Tongue (tissue), 3 donors: ENCODE measurements at places on chromosomes 4 and X. TPM values are rescaled to one million over a fixed set of nuclear protein-coding genes. Genes with fewer than 3 reads are reported as not detected.

The CCNQ gene
- total RNA-seq, result 11.1 TPM

DNA sequence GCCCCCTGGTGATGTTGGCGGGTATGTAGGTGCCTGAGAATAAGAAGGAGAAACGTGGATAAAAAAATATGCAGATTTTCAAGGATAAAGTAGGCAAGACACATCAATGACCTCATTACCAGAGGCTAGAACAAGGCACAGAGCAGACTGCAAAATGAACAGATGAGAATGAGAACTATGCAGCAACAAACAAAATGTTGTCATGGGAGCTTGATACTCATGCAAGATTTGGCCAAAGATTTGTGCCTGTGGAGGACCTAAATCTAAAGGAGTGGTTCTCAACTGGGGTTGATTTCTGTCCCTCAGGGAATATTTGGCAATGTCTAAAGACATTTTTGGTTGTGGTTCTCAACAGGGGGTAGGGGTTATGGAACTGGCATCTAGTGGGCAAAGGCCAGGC is 177.3 kb downstream of the FRMPD4 start:
- no peak for DNase-seq

GRCh38 chr4:48340276-48340964 is 909 bp upstream of the SLAIN2 start:
- peak; percentile 69 for DNase-seq

DNA sequence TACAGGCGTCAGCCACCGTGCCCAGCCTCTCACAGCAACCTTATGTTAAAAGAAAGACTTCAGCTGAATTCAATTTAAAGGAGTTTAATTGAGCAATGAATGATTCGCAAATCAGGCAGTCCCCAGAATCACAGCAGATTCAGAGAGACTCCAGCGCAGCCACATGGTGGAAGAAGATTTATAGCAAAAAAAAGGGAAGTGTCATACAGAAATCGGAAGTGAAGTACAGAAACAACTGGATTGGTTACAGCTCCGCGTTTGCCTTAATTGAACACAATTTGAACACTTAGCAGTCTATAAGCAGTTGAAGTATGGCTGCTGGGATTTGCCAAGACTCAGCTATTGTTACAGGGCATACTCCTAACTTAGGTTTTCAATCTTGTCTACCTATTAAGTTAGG is 19.8 kb downstream of the CENPVL3 start:
- no peak for DNase-seq

GRCh38 chrX:94097868-94098267 is 423.9 kb downstream of the FAM133A start:
- no peak for DNase-seq

GRCh38 chr4:152510349-152511147 is 25.3 kb downstream of the FBXW7 start:
- DNase-seq, result no peak

The HS3ST1 gene
- total RNA-seq, result 0.51 TPM

DNA sequence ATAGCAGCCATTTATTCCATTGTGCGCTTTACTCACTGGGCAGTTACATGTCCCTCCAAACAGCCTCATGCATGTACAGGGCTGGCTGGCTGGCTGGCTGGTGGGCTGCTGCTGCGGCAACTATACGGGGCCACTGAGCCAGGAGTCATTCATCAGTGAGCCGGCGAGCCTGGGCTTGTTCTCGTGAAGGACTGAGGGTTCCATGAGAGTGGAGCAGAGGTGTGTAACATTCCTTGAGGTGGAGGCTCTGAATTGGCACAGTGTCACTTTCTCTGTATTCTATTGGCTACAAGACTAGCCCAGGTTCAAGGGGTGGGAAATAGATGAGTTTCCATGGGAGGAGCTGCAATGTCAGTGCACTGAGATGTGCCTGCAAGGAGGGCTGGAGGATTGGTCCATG is 89.1 kb downstream of the ARHGAP10 start:
- DNase-seq, result no peak

DNA sequence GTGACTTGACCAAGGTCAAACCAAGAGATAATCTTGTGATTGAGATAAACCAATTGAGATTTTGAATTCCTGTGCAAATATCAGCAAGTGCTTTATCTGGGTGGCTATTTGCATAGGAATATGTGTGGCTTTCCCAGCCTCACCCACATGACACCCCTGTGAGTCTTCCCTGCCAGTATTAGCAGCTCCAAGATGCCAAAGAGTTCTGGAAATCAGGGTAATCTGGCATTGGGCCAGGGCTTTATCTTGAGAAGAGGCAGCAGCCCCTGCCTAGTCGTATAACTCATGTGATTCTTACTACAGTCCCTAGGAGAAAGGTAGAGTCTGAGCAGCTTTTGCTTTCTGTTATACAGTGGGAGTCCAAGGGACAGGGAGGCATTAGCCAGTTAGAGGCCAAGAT is 87.7 kb downstream of the RLIM start:
- DNase-seq, result no peak

GRCh38 chr4:183403961-183404360 is 40.5 kb upstream of the CDKN2AIP start:
- peak; percentile 73 for DNase-seq

The PPARGC1A gene
- 112 TPM for total RNA-seq

DNA sequence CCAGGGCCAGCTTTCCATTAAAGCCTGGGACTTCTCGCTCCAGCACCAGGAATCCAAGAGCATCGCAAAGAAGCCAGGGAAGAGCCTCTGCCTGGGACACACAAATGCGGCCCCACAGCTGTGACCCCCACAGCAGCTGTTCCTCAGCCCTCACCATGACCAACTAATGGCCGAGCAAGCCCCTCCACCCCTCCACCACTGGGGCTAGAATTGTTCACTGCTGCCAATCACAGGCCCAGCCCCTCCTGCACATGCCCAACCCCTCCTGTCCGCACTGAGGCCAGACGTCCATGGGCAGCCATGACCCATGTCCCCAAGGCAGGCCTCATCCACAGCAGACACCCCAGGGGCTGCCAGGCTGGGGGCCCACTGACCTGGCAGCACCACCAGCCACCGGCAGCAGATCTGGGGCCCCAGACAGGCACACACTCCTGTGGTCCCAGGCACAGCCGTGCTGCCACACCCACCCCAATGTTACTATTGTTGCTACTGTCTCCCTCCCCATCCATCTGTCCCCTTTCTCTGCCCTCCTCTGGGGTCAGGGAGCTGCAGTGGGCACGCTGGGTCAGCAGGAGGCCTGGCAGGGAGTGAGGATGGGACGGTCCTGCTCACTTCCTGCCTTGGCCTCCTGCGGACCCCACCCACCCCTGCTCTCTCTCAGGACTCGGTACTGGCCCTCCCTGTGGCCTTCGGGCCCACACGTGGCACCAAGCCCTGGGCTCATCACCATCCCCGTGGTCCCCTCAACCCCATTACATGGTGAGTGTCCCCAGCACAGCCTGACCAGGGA is 56.0 kb downstream of the ZFYVE28 start:
- DNase-seq, result peak; percentile 77

DNA sequence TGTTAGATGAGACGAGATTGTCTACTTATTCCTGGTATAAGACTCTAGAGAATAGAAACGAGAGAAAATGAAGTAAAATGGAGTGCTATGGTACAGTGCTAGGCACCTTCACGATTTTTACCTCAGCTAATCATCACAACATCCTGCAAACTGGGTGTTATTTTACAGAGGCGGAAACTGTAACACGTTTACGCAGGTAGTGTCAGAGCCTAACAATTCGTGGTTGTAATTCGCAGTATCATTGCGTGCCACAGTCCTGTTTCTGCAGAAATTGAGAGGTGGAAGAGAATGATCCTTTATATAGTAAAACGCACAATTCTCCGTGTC is 383 bp upstream of the TBC1D19 start:
- DNase-seq, result no peak

The IL15 gene
- total RNA-seq, result 9.1 TPM

GRCh38 chrX:110584083-110584482 is 211.5 kb downstream of the CHRDL1 start:
- DNase-seq, result no peak

DNA sequence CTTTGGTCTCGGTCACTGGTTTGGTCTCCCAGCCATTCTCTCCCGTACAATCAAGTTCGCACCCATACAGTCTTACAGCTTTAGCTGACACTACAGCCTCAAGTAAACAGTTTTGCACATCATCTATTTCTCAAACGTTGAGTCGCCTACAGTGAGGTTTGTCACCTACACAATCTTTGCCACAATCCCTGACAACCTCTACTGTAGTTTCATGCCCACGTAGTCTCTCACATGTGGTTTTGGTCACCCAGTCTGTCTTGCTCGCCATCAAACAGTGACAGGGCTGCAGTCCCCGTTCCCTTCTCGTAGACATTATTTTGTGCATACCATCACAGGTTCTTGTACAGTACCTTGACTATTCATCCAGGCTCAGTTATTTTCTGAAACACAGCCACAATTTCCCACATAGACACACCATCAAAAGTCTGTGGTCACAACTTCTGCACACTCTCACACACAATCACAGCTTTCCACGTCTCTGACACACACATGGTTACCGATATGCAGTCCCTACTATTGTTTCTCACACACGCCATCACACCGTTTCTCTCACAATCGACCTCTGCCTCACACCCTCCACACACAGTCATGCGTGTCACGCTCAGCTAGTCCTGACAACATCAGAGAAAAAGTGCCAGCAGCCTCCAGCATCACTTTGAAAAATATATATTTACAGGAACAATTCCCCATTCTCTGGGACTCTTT is 5.3 kb upstream of the CFP start:
- no peak for DNase-seq

- DNase-seq, result peak; percentile 0
Observed at GRCh38 chrX:105109936-105110335, 110.6 kb downstream of the TEX13A start.

- DNase-seq, result peak; percentile 85
Observed at GRCh38 chr4:8182858-8183725, 16.0 kb upstream of the SH3TC1 start.

GRCh38 chr4:113503691-113504090 is 257.8 kb downstream of the CAMK2D start:
- no peak for DNase-seq

The C4orf50 gene
- 0.10 TPM for total RNA-seq

DNA sequence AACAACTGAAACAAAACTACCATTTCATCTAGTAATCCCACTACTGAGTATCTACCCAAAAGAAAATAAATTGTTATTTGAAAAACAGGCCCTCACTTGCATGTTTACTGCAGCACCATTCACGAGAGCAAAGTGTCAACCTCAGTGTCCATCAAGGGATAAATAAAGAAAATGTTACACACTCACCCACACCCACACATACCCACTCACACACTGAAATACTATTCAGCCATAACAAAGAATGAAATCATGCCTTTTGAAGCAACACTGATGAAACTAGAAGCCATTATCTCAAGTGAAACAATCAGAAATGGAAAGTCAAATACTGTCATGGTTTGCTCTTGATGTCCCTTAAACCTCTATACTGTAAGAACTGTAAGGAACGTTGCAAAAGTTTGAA is 44.8 kb upstream of the CLNK start:
- no peak for DNase-seq

DNA sequence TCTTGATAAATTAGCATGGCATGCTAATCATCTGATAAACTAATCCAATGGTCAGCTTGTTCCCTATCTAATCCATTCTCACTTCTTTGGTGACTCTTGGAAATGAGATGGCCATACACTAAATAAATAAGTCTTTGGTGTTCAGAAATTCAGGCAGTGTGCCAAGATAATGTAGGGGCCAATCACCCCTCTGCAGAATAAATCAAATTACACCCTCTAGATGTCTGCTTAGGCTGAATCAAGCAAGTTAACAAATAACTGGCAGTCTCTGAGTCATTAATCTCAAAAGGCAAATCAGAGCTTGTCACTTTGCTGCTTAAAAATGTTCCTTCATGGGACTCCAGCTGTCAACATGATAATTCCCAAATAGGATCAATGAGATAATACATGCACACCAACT is 97.4 kb downstream of the NLGN4X start:
- no peak for DNase-seq

The TEX13B gene
- total RNA-seq, result not detected

DNA sequence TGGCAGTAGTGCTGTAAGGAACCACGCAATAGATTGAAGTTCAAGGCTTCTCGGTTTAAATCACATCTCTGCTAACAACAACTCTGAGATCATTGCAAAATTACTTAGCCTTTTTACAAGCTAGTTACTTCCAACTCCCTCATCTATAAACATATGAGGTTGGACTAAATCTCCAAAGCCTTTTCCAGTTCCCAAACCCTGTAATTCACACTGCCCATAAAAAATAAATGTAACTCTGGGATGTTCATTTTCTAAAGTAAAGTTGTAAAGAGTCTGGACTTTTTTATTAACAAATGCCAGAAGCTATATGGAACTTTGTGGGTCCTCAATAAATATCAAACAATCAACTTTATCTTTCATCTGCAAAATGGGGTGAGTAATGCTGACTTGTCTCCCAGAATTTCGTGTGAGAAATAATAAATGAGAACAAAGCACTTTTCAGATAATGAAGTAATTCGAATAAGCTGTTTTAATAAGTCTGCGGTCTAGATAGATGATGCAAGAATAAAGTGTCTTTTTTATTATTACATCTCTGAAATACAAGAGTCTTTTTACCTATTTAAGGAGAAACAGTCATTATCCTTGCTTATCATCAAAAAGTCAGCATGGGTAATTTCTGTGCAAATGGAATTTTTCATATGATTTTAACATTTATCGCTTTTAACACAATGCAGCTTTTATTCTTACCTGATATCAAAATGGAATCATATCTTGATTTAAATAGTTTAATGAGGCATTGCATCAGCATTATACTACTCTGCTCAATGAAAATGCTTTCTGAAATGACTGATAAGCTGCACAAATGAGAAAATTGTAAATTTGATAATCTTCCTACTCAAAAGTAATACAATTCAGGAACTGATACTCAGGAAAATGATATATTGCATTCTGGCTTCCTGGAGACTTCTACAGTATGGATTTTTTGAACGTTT is 252.6 kb downstream of the BANK1 start:
- DNase-seq, result no peak

The SCML1 gene
- 10.7 TPM for total RNA-seq

- DNase-seq, result no peak
Observed at GRCh38 chr4:15149234-15149838, 147.1 kb downstream of the CPEB2 start.

DNA sequence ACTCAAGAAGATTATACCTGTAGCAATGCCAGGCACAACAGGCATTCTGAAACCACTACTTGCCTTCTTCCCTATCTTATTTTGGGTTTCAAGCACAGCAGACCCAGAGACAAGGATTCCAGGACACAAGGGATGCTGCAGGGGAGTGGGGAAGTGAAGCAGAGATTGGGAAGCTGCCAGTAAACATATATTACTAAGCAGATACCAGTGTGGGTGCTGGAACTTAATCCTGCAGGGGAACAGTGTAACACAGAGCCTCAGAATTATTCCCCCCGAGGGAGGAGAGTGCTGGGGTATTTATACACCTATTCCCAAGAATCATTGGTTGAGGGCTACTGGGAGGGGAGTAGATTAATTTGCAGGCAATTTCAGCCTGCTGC is 33.3 kb upstream of the MAML3 start:
- DNase-seq, result no peak
